ENCODE measurements at places on chromosomes 5 and 9. TPM values are rescaled to one million over a fixed set of nuclear protein-coding genes. Genes with fewer than 3 reads are reported as not detected.

Gene CSF1R
- 16.3 TPM for total RNA-seq

GRCh38 chr5:169886033-169886432 is 94.3 kb downstream of the INSYN2B start:
- no peak for DNase-seq

DNA sequence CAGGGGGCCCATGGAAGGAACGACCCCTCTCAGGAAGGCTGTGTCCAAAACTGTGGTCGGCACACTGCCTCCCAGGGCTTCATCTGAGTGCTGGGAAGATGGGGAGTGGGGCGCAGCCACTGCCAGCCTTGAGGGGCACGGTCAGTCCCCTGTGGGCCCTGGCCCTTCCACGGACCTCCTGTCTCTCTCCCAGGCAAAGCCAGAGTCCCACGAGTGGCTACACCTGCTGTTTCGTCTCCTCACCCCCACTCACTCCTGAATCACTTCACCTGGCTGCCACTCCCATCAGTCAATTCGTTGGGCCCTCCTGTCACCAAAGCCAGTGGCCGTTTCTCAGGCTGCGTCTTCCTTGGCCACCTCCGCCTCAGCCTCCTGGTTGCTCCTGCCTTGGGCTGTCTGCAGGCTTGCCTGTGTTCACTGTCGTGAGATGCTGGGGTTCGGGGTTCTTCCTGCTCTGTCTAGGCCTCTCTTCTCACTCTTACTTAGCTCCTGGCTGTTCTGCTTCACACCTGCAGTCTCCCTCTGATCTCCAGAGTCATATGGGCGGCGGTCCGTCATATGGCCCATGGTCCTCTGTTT is 58.8 kb upstream of the RNF130 start:
- DNase-seq: peak; percentile 23

DNA sequence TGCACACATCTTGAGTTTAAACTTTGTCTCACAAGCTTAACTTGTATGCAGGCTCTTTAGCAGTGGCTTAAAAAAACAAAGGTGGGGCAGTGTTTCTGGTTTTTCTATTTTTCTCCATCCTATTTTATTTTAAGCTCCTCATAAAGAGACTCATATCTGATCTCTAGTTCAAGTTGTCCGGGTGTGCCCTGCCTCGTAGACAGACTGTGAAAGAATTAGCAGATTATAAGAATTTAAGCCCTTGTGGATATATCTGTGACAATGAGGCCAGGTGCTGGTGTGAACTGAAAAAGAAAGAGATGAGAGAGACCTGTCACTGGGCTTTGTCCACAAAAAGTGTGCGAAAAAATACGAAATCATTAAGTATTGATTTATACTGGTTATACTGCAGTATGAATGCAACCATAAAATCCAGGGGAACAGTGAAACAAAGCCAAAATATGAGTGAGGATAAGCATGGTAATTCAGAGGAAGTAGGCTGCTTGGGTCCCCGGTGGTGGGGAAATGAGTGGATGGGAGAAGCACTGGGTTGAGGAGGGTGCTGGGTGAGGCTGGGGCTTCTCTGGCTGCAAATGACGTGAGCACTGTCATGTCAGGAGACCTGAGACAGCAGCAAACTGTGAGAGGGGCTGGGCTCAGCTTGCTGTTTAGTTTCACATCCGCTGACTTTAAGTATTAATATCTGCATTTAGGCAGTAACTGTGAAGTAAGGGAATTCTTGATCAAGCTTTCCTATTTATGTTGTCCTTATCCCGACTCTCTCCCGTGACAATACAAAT is 179.7 kb upstream of the ANKRD55 start:
- peak; percentile 66 for DNase-seq

GRCh38 chr5:134798468-134798867 is 39.9 kb downstream of the DDX46 start:
- no peak for DNase-seq

- no peak for DNase-seq
Measured at GRCh38 chr5:96111080-96111756, 149.6 kb upstream of the ELL2 start.

DNA sequence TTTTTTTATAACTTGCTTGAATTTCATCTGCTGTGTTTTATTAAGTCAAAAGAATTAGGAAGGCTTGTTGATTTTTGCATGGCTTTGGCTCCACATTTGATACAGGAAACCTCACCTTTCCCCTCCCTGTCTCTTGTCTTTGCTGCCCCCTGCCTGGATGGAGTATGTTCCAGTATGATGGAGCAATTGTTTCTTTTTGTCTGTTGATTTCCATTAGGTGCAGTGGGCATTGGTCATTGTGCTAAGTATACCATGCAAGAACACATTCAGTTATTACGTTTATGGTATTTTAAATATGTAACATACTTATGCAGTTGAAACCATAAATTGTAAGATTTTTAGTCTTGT is 19.6 kb downstream of the TJP2 start:
- DNase-seq: no peak
